Psoas muscle (tissue), 8 donors: ENCODE measurements at places on chromosomes 3 and 15. TPM values are rescaled to one million over a fixed set of nuclear protein-coding genes. Genes with fewer than 3 reads are reported as not detected.

GRCh38 chr15:64288999-64289398 is 67.0 kb downstream of the CSNK1G1 start:
- no peak for DNase-seq

DNA sequence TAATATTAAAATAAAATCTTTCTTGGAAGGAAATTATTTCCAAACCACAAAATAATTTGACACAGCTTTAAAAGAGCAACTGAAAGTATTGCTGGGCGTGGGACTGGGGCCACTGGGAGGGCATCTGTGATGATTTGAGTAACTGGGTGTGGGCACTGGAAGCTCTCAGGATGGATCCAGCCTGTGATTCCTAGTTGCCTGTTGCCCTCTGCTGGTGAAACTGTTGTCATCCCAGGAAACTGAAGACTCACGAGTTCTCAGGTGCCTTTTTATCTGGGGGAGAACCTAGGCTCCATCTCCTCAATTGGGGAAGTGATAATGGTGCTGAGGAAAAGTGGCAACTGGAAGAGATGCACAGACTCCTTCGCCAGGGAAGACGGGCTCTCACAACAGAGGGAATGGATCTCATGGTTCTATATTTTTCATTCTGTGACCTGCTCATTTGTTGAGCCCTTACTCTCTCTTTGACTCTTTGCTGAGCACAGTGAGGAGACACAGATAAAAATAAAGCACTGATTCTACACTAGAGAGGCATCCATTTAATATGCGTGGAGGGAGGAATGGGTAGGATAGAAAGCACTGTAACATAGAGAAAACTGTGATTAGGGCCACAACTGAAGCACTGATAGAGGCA is 61.6 kb downstream of the TPRG1 start:
- peak; percentile 66 for DNase-seq

DNA sequence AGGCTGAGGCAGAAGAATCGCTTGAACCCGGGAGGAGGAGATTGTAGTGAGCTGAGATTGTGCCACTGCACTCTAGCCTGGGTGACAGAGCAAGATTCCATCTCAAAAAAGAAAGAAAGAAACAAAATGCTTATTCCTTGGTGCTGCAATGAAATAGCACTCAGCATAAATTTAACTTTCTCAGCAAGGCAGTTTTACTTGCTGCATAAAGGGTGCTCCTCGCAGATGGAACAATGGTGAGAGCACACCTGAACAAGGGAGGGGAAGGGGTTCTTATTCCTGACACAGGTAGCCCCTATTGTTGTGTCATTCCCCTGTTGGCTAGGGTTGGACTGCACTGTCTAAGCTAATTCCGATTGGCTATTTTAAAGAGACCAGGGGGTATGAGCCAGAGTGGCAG is 17.1 kb downstream of the PAK2 start:
- no peak for DNase-seq

DNA sequence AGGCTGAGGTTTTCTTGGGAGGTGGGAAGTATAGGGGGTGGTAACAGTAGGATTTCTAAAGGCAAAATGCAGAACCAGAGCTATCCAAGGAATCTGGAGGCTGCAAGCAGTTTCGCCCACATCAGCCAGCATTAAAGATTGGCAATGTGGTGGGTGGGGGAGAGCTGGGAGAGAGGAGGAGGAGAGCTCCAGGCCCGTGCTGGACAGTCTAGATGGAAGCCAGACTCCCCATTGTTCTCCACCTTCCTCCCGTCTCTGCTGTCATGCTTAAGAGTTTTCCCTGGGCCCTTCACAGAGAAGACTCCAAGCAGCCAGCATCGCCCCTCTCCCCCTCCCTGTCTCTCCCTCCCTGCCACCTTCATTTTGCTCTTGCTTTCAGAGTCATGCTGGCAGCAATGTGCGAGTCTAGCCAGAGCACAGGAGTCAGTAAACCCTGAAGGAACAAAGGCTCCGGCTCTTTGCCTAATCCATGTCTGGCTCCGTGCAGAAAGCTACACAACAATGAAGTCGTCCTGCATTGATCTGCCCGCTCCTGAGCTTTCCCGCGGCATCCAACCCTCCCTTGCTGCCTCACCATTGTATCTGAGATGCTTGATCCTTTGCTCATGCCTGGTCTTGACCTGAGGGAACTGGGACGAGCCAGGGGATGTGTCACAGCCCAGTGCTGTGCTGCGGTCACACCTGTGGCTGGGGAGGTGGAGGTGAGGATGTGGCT is 282.9 kb downstream of the NTRK3 start:
- no peak for DNase-seq

GRCh38 chr3:72092778-72093177 is 307.8 kb upstream of the PROK2 start:
- DNase-seq = no peak

DNA sequence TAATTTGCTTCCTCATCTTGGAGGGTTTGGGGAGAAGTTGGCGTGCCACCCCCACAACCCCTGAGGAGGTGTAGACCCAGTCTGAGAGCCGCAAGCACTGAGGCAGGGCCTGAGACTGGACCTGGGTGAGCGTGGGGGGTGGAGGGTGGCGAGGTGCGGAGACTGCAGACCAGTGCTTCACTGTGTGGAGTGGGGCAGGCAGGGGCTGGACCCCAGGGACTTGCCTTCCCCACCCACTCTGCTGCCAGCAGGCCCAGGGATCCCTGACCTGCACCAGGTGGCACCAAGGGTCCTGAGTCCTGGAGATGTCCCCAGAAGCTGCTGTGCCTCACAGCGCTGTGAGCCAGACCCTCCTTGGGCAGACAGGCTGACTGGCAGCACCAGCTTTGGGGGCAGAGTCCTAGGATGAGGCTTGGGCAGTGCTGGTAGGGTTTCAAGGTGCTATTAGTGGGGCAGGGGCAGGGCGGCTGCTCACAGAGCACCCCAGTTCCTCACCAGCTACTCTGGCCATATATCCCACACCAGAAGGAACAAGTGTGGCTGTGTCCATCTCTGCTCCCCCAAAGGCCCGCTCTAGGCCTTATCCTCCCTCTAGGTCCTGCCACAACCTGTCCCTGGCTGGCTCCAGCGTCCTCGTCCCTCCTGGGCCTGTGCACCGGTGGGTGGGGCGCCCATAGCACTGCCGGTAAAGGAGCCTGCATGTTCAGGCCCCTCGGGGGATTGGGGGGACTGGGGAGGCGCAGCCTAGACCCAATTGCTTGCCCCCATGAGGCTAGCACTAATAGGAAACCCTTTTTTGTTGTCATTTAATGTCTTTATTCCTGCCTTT is 11.8 kb downstream of the ZBTB47 start:
- no peak for DNase-seq

GRCh38 chr3:126153695-126154360 is 26.6 kb downstream of the ALDH1L1 start:
- no peak for DNase-seq

GRCh38 chr3:37135561-37135960 is 38.8 kb downstream of the LRRFIP2 start:
- DNase-seq = no peak

DNA sequence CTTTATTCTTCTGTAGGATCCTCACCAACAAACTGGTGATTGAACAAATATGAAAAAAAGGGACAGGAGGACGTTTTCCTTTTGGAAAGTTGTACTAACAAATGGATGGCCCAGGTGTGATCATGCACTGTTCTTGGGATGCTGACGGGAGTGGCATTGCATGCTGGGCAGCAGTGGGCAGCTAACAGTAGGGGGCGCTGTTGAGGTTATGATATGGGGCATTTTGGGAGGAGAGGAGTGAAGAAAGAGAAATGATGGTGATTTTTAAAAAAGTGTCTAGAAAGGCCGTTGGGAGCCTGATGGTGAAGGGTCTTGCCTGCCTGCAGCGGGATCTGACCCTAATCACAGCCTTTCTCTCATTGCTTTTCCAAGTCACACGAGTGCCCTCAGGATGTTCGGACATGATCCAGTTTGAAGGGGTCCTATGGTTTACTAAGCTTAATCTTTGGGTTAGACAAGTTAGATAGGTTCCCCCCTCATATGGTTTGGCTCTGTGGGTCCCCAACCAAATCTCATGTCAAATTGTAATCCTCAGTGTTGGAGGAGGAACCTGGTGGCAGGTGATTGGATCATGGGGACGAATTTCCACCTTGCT is 46.2 kb upstream of the PRTG start:
- DNase-seq = no peak

- DNase-seq = no peak
Observed at GRCh38 chr15:34625007-34625406, 41.6 kb upstream of the GOLGA8B start.

- DNase-seq = no peak
Observed at GRCh38 chr3:171442184-171442583, 18.0 kb downstream of the TNIK start.

- no peak for DNase-seq
Observed at GRCh38 chr3:50256978-50257890, 11.7 kb upstream of the SEMA3B start.

DNA sequence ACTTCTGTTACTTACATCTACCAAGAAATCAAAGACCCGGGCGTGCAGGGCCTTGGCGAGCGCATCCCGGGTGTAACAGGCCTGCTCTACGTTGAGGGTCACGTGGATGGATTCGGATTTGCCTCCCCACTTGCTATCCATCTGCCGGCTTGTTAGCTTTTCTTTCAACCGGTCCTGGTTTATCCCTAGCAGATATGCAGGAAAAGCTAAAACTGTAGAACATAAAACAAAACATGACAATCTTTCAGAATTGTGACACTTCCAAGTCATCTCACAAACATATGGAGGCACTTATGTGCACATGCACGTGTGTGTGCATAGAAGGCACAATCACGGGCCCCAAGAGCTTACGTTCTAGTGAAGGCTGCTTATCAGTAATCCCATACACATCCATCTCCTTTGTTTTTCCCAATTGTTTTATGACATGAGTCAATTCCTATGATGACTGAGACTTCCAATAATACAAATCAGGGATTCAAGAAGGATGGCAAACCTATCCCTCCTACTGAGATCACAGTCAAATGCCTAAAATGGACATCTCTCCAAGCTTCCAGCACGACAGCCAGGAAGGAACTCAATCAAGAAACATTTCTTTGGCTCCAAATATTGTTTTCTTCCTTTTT is 11.3 kb downstream of the LDHAL6B start:
- no peak for DNase-seq

DNA sequence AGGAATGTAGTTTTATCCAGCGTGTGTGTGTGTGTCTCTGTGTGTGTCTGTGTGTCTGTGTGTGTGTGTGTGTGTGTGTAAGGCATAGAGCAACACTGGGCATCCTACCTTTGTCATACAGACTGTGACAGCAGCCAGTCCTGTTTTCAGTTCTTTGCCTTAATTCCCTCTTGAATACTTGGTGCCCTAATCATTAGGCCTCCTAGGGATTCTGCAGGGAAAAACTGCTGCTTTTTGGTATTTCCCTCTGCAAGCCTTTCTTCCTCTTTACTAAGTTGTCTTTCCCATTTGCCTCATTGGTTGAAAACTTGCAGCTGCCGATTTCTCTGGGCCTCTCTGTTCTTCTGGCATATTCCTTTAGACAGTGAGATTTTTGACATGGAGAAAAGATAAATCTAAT is 9.2 kb downstream of the SLC25A36 start:
- DNase-seq = no peak

DNA sequence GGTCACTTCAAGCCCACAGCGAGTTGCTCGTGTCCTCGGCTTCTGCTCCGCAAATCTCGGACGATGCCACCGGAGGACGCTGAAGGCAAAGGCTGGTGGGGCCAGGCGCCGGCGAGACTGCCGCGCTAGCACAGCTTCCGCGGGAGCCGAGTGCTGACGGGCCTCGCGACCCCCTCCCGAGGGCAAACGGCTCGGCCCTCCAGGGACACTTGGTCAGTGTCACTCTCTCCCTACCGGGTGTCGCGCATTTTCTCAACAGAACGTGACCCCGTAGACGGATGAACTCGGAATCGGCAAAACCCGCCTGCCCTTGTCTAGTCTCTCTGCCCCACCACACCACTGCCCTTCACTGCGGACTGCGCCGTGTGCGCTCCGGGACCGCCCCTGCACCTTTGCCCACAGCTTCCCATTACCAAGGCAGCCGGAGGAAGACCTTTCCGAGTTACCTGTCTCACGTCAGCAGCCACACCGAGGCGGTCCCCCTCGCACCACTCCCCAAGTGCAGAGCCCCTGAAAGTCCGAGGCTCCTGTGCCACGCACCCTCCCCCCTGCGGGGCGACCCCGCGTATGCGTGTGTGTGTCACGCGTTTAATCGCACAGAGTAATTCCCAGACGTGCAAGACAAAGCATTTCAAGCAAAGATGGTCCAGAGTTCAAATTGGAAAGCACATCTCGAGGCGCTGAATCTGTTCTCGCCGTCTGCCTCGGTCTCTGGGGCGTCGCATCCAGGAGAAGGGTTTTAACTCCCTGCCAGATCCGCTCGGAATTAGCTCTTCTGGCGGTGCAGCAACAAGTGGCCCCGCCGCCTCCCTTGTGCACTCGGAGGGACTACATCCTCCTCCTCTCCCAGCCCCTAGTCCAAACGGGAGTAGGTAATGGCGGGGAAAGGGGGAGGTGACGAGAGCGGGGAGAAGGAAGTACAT is 245.0 kb upstream of the TOPAZ1 start:
- DNase-seq = no peak

GRCh38 chr15:63971427-63971805 is 74.9 kb downstream of the DAPK2 start:
- DNase-seq = peak; percentile 73

The TMEM207 gene
- not detected for total RNA-seq

The CCR8 gene
- not detected for total RNA-seq

The COLQ gene
- total RNA-seq = 4.6 TPM

The SHF gene
- total RNA-seq = 1.7 TPM

The MYEF2 gene
- 0.50 TPM for total RNA-seq

The SPATA12 gene
- total RNA-seq = not detected

The TBCCD1 gene
- total RNA-seq = 7.8 TPM
